ENCODE measurements at places on chromosomes 11 and 22. TPM values are rescaled to one million over a fixed set of nuclear protein-coding genes. Genes with fewer than 3 reads are reported as not detected.

GRCh38 chr11:30422447-30423278, 99.8 kb downstream of the ARL14EP start:
- DNase-seq = no peak

DNA sequence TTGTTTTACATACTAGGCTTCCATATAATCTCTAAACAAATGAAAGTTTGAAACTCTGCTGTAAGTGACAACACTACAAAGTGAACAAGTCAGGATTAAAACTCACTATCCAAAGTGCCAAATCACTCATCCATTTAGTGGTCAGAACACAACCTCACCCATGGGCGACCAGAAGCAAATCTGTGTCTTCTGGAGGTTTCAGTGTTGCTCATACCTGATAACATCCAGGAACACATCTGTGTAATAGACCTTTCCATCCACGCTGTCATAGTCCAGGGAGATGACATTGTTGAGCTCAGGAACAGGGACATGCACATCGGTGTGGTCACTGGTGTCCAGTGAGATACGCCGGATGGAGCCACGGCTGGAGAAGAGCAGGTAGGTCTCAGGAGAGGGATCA, 28.5 kb upstream of the CKAP5 start:
- DNase-seq = no peak

OR52I1 gene
- not detected for total RNA-seq

- no peak for DNase-seq
Observed at GRCh38 chr11:2655834-2656622, 43.8 kb downstream of the KCNQ1OT1 start.

DNA sequence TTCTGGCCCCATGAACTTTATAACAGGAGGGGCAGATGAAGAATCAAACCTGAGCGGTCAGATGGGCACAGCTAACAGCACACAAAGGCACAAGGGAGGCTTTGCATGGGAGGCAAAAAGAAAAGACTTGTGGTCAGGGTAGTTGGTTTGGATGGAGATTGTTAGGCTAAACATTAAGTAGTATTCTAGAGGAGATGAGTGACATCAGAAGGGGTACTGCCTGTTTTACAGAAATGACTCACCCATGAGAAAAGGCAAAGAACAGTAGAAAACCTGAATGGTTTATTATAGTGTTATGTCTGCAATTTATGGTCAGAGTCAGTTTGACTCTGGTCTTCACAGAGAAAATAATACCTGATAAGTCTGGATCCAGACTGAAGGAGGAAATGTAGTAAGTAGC, 129.8 kb upstream of the KIRREL3 start:
- no peak for DNase-seq

PGR gene
- 1.7 TPM for total RNA-seq

DGCR6 gene
- total RNA-seq = 6.3 TPM

ZP1 gene
- total RNA-seq = 2.1 TPM

DNA sequence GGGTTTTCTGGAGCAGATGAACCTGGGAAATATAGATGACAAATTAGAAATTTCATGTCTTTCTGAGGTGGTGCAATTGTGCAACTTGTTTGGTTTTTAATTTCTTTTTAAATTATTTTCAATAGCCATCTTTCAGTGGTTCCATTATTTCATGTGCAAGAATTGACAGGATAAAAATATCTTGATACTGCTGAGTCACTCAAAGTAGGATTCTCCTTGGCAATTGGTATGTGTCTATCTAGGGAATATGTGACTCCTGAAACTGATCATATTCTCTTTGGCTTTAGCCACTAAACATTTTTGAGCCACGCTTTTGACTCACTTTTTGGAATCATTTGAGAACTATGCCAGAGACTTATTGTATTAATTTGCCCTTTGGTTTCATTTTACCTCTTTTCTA, 331.5 kb downstream of the KCNA4 start:
- DNase-seq = no peak

Data from Peyer's patch (tissue), 4 donors.